ENCODE measurements at places on chromosomes 5 and 9.
A peak's percentile ranks its signal among the peaks of the same experiment; 100 is the strongest.

GRCh38 chr5:167982-168660, 23.2 kb upstream of the LRRC14B start:
- peak; percentile 82 for DNase-seq

DNA sequence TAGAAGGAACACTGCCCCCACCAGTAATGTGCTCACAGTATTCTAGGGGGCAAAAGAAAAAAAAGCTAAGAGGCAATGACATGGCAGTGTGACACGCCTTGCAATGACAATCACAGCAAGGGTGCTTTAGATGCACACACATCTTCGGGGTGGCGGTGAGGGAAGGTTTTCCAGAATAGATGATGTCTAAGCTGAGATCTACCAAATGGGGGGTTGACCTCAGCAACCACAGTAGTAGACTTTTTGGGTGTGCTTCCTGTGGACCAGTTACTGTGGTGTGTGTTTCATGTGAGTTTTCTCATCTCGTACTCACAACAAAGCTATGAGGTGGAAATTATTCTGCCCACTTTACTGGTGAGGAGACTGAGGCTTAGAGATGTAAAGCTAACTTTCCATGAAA, 10.2 kb upstream of the IL12B start:
- no peak for DNase-seq

GRCh38 chr5:150625831-150626746, 14.4 kb upstream of the SYNPO start:
- DNase-seq = no peak

- no peak for DNase-seq
Measured at GRCh38 chr9:35627575-35627974, 9.4 kb upstream of the CD72 start.

DNA sequence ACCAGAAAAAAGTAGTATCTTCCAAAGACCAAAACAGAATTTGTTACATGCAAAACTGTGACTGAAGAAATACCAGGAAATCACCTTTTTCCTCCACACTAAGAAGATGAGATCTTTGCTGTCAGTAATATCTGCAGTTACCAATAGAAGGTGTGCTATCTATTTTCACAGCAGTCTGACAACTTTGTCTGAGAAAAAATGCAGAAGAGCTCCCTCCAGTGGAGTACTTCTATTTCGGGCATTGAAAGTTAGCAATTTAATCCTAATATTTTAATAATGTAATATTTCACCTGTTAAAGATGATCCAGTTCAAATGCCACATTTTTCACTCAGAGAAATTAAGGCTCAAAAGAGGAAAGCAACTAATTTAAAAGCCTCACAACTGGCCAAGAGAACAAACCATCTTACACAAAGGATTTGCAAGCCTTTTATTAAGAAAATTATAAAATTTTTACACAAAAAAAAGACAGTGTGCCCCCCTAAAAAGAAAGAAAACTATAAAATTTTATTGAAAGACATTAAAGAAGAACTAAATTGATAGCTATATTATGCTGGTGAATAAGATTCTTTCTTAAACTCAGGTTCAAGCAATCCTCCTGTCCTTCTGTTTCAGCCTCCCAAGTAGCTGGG, 50.6 kb downstream of the DEPDC1B start:
- DNase-seq = peak; percentile 36

- DNase-seq = no peak
Measured at GRCh38 chr5:116058346-116058936, 26.2 kb downstream of the ARL14EPL start.

DNA sequence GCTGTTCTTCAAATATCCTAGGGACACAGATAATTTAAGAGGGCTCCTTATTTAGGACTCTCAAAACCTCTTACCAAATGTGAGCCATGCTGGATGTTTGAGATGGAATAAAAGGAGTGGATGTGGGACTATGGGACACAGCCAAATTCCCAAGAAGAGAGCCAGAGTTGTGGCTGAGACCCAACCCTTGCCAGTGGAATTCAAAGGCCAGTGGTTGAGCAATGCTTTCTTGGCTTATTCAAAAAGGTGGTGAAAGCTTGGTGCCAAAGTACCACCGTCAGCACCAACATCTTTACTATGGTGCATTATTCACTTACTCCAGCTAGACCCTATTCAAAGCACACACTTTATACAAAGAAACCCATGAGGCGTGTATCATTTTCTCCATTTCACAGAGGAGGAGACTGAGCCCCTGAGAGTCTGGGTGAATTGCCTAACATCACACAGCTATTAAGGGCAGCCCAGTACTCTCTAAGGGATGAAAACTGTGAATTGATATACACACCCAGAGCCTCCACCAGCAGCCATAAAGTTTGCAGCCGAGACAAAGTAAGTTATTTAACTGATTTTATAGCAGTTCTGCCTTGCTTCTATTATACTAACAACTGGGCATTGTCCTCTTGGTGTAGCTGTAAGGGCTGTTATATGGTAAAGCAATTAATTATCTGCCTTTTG, 391.7 kb downstream of the ACTL7B start:
- DNase-seq = no peak

DNA sequence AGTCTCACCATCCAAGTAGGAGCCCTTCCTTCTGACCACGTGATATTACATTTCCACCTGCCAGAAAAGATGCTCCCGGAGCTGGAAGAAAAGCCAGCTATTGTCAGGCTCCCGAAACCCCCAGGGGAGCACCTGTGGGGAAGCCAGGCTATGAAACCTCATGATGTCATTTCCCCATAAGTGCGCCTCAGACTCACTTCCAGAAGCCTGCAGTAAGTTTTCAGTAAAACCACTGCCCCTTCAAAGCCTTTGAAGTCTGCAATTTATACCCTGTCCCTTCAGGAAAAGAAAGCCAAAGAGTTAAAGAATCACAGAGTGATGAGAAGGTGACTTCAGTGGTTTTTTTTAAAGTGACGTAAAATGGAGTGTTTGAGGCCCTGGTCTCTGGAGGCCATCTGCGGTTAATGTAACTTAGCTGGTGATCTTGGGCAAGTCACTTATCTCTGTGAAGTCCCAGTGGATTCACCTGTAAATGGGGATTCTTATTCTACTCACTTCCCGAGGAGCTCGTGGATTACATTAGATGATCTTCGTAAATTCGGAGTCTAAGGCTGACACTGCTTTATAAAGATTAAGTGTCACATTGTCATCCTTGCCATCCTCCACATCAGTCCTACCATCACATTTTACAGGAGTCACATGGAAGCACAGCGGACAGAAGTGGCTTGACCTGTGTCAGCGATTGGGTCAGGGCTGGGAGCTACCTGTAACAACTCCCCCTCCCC, 2.6 kb upstream of the SEMA6A start:
- DNase-seq = no peak

- no peak for DNase-seq
Measured at GRCh38 chr9:133006731-133007352, 24.0 kb upstream of the GTF3C5 start.

DNA sequence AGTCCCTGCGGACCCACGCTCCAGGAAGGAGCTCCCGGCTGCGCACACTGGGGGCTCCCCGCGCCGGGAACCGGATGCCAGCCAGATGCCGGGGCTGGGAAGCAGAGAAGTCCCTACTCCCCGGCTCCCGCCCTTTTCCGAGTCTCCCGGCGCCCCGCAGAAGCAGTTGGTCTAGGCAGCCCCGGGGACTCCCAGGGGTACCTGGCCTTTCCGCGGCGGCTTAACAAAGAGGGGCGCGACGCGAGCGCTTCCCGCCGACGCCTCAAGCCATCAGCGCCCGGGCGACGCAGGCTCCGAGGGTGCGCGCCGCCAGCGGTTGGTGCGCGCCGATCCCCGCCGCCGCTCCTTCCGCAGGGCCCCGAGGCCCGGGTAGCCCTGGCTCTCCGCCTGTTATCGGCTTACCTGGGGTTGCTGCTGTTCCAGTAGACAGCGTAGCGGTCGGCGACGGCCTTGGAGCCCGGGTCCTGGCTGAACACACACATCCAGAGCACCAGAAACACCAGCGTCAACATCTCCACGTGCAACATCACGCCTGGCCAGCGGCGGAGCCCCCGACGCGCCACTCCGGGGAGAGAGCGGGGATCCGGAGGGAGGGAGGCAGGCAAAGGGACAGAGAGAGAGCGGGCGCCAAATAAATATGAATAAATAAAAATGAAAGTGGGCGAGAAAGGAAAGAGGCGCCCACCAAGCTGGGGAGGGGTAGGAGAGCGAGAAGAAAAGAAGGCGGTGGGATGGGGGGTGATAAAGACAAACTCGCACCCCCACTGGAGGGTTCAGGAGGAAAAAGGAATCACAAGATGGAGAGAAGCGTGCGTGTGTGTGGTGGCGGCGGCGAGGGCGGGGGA, 428 bp downstream of the EFNA5 start:
- DNase-seq = no peak

- DNase-seq = no peak
Measured at GRCh38 chr9:87083986-87084385, 136.7 kb upstream of the GAS1 start.

DNA sequence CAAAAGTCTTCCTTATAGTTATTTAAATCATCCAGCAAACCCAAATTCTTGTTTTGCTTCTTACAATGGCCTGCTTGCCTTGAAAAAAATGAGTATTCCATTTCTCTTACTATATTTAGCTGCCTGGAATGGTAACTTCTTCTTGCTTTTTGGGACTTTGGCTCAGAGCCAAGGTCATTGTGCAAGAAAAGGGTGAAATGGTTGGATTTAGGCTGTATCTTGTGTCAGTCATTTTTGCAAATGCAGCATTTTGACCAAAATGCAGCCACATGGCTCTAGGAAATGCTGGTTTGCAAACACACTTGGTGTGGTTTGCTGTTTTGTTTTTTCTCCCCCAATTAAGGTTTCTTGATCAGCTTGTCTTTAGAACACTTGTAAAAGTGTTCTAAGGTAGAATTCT, 133.3 kb upstream of the ELL2 start:
- DNase-seq = no peak

GRCh38 chr9:120616966-120617935, 37.3 kb upstream of the CDK5RAP2 start:
- DNase-seq = peak; percentile 15

GRCh38 chr5:115366223-115366622, 69.8 kb upstream of the CCDC112 start:
- DNase-seq = peak; percentile 95

GRCh38 chr5:81856948-81857928, 106.3 kb upstream of the SSBP2 start:
- DNase-seq = no peak
